Fibroblast of mammary gland (primary cell): ENCODE measurements at places on chromosomes 6 and 20.

DNA sequence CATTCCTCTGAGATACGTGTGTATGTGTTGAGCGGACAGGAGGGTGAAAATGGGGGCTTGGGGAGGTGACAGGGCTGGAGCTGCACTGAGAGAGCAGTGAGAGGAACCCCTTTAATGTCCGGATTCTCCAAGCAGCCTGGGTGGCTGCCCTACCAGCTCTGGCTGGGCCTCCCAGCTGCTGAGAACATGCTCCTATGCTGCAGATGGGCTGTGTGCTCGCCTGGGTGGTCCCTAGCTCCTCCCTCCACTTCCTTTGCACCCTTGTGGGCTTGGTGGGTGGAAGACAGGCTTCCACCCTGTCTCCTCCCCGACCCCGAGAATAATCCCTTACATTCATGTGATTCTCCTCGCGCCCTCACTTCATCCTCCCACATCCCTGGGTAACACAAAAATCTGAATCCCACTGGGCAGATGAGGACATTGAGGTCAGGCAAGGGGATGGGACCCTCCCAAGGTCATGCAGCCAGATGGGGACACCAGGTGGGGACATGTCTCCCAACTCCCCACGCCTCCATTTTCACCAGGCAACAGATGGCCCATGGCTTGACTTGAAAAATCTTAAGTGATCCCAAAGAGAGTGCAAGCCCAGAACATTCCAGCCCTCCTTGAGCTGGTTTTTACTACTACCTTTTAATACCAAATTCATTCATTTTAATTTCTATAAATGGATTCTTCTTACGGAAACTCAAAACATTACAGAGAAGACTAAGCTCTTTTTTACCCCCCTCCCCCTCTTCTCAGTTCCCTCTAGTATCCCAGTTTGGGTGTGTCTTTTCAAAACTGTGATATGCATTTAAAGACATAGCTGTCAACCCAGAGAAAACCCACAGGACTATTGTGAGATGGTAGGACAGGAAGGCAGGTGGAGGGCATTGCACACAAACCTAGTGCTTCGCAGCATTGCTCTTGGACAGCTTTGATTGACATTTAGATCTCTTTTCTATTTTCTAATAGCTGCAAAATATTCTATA is 5.0 kb upstream of the PDRG1 start:
- no peak for DNase-seq

GRCh38 chr6:170450916-170451761 is 102.0 kb downstream of the PSMB1 start:
- DNase-seq: no peak

- no peak for DNase-seq
These were observed 57.8 kb downstream of the ATP9A start for GRCh38 chr20:51710361-51710894.

DNA sequence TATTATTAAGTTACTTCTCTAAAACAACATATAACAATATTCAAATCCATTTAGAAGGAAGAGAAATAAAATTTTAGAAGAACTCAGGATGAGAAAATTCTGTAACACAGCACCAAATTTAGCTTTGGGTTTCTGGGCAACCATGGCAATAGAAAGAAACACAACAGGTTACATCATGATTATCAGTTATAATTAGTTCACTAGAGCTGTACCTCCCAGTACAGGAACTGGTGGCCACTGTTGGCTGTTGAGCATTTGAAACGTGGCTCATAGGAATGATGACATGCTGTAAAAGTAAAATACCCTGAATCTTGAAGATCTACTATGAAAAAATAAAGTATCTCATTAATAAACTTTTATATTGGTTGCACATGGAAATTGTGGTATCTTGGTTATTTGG is 23.7 kb upstream of the MAP3K4 start:
- no peak for DNase-seq

DNA sequence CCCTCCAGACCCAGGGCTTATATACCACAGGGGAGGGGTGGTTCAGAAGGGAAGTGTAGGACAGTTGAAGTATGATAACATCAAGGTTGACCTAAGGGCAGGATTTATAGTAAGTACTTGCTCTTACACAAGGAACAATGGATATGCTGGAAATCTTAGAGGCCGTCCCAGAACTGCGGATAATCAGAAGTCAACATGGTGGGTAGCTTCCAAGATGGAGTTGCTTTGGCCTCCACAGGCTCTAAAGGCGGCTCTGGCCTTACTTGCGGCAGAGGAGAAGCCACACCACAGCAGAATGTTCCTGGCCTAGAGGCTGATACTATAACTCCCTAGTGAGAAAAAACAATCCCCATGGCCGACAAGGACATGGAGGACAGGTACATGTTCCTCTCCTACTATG is 344.7 kb downstream of the CDC5L start:
- no peak for DNase-seq

GRCh38 chr6:161233986-161234661 is 39.7 kb downstream of the AGPAT4 start:
- peak; percentile 95 for DNase-seq

GRCh38 chr6:5416250-5416649 is 154.9 kb downstream of the FARS2 start:
- DNase-seq: peak; percentile 5

GRCh38 chr20:37311710-37312355 is 22.4 kb downstream of the MANBAL start:
- DNase-seq: no peak

GRCh38 chr6:105783333-105783935 is 302.7 kb upstream of the PRDM1 start:
- DNase-seq: no peak

GRCh38 chr20:34337982-34338726 is 24.9 kb upstream of the ITCH start:
- DNase-seq: no peak

DNA sequence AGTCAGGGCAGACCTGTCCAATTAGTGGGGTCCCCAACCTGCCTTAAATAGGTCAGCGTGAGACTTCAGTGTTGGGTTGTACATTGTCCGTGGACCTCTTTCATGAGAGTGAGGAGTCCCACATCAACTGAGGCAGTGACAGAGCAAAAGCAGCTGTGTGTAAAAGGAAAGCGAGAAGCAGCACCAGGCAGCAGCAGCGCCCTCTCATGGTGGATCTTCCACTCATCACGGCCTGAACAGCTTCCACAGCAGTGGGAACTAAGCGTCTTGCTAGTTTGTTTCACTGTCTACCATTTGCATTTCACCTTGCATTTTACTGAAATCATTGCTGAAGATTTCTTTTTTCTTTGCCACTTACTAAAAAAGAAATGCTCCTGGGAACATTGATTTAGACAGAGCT is 333.8 kb downstream of the PKHD1 start:
- DNase-seq: no peak

DNA sequence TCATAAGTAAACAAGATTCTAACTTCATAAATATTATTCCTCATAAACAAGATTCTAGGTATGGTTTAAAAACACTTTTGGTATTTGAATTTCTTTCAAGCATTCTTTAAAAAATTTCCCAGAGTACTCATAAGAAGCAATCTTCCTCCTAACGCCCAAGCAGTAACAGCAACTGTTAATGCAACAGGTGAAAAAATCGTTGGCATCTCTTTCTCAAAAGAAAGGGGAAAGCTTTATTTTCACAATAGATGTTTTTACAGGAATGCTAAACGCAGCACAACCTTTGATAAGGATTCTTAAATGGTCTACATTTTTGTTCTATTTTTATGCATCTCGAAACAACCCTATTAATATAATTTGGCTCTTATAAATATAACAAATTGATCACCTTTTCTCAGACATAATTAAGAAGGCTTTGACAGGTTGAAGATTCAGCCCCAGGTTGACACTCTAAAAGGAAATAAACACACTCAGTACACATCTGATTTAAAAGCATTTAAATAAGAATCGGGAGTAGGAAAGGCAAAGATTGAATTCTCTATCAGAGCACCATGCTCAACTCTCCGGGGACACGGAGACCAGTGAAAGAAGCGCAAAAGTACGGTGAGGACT is 634 bp downstream of the AHI1 start:
- DNase-seq: no peak

DNA sequence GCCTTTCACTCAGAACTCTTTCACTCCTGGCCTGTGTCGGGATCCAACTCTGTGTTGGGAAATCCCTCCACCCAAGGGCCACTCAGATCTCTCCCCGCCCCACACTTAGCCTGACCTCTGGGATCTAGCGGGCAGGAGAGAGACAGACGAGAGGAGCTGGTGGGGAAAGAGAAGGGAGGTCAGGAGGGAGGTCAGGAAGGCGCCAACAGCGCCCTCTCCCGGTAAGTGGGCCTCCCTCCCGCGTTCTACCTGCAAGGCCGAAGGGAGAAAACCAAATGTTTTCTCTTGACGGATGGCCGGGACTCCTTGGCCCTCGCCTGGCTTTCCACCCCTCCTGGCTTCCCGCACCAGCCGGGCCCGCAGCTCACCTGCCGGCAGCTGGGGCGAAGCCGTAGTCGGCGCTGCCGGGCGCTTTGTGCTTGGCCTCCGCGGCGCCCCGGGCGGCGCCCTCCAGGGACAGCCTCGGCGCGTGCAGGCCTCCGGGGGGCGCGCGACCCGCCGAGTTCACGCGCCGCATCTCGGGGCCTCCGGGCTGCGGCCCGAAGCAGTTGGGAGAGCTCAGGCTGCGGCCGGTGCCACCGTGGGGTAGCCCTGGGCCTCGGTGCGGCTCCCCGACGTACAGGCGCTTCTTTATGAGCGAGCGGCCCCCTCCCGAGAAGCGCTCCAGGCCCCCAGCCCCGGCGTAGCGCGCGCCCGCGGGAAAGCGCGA is 38.2 kb downstream of the C6orf132 start:
- peak; percentile 81 for DNase-seq

- peak; percentile 82 for DNase-seq
These were observed 1.5 kb upstream of the HMGN4 start for GRCh38 chr6:26536571-26537159.

DNA sequence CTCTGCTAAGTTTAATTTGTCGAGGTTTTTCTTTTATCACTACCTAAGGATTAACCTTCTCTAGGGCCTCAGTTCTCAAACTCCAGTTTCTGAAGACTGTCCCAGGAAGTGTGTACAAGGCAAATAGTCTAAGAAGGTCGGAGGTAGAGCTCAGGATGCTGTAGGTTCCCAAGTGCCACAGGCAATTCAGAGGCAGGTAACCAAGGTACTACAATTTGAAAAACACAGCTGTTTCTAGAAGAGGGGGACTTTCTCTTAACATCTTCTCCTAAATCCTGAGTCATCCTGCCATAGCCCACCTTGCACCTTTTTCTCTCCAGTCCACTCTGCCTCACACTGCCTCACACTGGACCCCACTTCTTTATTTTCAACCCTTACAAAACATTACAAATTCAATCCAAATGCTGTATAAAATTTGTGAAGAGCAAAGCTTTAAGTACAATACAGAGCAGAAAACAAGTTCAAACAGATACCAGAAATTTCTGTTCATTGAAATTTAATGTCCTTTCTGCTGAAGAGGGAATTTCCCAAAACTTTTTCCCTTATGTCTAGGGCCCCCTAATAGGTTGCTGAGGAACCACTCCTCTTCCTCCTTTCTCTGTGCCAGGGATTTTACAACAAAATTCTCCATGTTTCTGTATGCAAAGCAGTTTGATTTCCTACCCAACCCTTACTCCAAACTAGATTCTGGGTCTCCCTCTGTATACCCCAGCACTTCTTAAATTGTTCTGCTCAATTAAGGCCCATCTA is 43.0 kb downstream of the FRK start:
- DNase-seq: no peak

GRCh38 chr20:59933849-59934585 is 580 bp upstream of the SYCP2 start:
- DNase-seq: peak; percentile 49

DNA sequence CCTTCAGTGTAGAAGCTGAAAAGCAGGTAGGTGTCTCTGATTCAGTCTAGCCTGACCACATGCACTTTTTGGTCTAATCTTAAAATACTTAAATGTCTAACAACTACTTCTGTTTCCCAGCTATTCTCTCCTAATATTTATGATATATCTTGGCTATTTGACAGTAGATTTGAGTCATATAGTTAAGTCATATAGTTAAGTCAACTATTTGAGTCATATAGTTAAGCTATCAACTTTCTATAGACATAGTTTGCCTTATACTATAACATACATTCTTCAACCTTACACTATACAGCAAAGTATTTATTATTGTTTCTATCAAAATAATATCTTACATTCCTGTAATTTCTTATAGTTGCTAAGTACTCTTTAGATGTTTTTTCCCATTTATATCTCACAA is 110.9 kb downstream of the GMDS start:
- DNase-seq: no peak

DNA sequence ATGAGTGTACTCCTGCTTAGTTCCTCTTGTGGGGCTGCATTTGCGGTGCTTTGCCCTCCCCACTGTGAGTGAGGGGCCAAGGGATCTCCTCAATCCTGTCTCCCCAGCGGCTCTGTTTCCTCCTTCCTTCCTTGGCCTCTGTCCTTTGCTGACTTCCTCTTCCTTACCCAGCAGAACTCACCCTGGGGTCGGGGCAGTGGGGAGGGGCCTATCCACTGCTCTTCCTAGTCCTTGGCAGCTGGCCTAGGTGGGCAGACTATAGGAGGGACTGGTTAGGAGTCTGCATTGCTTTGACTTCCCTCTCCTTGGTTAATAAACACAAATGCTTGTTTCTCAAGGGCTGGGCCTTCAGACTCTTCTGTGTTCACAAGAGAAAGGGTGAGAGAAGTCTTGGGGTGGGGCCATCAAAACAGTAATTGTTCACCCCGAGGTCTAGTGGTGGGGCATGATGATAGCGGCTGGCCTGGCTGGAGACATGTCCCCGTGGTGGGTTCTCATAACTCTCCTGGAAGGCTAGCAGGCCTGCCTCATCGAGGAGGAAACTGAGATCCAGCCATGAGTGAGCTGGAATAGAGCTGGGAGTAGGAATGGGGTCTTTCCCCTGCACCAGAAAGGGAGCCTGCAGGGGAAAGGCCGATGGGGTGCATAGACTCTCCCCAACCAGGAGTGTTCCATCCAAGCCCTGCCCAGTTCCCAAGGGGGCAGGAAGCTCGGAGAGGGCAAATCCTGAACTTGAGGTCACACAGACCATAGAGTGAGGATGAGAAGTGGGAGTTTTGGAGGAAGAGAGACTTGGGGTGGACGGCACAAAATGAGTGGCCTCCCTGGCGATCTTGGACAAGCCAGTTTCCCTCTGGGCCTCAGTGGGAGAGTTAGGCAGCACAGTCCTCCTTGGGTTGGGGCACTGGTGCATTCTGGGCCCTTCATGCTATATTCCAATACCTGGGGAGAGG is 12.7 kb downstream of the FAM110A start:
- no peak for DNase-seq

DNA sequence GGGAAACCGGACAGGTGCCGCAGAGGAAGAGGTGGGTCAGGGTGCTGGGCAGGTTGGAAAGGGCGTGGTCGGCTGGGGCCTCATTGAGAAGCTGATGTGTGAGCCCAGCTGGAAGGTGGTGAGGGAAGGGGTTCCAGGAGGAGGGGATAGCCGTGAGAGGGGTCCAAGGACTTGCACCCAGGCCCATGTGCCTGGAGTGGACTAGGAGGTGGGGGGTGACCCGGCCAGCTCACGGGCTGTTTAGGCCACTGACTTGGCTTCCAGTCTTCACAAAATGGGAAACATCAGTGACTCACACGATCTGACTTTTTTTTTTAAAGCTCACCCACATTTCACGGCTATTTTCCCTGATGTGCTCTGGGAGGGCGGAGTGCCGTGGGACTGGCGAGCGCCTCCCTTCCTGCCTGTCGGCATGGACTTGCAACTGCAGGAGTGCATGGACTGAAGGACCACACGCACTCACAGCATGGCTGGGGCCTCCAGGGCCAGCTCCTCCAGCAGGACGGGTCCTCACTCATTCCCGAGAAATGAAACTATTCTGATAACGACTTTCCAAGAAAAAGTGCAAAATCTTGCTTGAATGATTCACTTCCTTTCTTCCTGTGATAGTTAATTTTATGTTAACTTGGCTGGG is 13.5 kb upstream of the PDE10A start:
- peak; percentile 56 for DNase-seq

GRCh38 chr20:51444467-51444866 is 98.1 kb downstream of the NFATC2 start:
- peak; percentile 47 for DNase-seq

GRCh38 chr20:21259346-21259745 is 43.8 kb upstream of the XRN2 start:
- no peak for DNase-seq
